ENCODE measurements at places on chromosomes 4 and X. TPM values are rescaled to one million over a fixed set of nuclear protein-coding genes. Genes with fewer than 3 reads are reported as not detected.

DNA sequence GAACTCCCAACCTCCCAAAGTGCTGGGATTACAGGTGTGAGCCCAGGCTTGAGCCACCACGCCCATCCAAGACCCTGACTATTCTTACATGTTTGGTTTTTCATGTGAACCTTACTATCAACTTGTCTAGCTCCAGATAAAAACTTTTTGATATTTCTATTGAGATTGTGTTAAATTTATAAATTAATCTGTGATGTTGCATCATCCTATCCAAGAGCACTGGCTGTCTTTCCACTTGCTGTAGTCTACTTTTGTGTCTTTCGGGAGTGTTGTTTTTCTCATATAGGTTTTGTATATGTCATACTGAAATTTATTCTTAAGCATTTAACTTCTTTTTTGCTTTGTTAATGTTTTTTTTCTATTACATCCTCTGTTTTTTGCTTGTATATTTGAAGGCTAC lies 34.6 kb downstream of the BRCC3 start:
- DNase-seq: no peak

Gene ADAMTS3
- total RNA-seq: 0.40 TPM

- no peak for DNase-seq
These were observed 534.9 kb upstream of the FMR1 start for GRCh38 chrX:147376601-147377422.

DNA sequence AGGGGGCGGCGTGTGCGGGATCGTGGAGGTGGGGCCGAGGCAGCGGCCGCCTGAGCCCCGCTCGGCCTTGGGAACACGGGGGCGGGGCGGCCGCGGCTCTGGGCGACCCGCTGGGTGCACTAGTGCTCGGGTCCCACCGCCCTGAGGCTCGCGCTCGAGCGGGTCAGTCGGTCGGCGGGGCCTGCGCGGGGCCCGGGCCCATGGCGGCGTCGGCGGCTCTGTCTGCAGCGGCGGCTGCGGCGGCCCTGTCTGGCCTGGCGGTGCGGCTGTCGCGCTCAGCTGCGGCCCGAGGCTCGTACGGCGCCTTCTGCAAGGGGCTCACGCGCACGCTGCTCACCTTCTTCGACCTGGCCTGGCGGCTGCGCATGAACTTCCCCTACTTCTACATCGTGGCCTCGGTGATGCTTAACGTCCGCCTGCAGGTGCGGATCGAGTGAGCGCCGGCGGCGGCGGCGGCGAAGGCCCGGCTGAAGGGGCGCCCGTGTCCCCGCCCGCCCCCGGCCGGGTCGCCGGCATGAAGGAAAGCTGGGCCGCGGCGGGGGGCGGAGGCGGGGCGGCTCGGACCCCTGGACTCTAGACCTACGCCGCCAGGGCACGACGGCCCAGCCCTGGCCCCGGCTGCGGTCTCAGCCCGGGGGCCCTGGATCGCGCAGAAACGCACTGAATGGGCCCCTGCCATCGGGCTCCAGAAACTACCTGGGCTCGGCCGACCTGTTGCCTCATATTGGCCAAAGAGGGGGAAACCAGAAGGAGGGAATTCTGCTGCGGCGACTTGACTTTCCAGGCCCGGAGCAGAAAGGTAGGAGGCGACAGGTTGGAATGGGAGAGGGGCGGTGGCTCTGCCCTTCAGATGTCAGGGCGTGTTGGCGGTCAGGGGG lies at the start of gene SMIM10L2A:
TSS of gene SMIM10L2A (plus strand) at position 13 of the 878 bp plus-strand sequence. CDS start at position 201, 188 bp downstream.
- DNase-seq: no peak

- DNase-seq: no peak
These were observed 31.7 kb upstream of the INTU start for GRCh38 chr4:127601029-127601428.

Gene GPR173
- 1.4 TPM for total RNA-seq

Gene TMEM47
- total RNA-seq: 27.5 TPM

Gene SUPT20HL1
- total RNA-seq: 0.12 TPM

DNA sequence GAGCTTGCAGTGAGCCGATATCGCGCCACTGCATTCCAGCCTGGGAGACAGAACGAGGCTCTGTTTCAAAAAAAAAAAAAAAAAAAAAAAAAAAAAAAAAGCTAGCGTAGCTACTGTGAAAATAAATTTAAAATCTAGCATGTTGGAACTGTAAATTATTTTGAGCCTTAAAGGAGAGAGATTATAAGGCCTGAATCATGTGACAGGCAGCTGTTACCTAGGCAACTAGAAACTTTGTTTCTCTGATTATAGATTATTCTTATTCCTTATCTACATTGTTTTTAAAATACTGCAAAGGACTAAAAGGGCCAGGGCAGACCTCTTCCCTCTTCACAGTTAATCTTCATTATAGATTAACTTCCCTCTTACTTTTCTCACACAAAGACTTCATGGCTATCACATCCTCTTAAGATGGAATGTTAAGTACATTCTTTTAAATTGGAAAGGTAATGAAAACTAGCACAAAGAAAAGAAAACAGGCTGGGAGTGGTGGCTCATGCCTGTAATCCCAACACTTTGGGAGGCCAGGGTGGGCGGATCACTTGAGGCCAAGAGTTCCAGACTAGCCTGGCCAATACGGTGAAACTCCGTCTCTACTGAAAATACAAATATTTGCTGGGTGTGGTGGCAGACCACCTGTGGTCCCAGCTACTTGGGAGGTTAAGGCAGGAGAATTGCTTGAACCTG lies 21.1 kb upstream of the PDS5A start:
- no peak for DNase-seq

DNA sequence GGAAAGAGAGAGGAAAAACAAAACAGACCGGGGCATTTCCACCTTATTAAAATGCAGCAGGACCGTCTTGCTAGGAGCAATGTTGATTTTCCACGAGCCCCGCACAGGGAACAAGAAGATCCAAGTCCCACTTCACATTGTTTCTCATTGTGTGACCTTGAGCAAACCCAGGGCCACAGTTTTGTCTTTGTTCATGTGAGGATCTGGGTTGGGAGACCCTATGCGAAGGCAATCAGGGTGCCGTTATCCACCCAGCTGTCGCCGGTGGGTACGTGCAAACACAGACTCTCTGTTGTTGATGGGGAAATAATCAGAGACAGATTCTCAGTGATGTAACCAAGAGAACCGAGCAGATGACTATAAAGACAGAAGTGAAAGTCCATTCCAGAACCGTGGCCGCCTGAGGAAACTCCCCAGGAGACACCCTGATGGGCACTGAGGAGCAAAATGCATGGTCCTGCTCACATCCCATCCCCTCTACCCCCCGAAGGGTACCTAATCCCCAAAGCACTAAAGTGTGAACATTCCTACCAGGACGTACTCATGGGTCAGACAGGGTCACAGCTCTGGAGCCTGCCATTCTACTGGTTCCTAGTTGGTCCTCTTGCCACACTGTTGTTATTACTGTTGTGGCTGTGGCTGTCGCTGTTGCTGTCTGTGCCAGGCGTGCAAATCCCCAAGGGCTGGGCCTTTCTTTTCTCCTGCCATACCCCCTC lies 102.7 kb upstream of the RBPJ start:
- no peak for DNase-seq

- DNase-seq: no peak
These were observed 516.8 kb upstream of the SPANXN1 start for GRCh38 chrX:144730471-144730870.
